Stimulated activated CD4-positive, alpha-beta T cell treated with anti-CD3 and anti-CD28 coated beads, Interleukin-15, amount 100 ng/mL, for 24 hours (primary cell): ENCODE measurements at places on chromosomes 4 and X.

DNA sequence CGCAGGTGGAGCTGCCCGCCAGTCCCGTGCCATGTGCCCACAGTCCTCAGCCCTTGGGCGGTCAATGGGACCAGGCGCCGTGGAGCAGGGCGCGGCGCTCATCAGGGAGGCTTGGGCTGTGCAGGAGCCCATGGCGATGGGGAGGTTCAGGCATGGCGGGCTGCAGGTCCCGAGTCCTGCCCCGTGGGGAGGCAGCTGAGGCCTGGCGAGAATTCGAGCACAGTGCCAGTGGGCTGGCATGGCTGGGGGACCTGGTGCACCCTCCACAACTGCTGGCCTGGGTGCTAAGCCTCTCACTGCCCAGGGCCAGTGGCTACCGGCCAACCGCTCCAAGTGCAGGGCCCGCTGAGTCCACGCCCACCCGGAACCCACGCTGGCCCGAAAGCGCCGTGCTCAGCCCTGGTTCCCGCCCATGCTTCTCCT lies 646.5 kb downstream of the GABRG1 start:
- DNase-seq = no peak

GRCh38 chrX:17442898-17443297 lies 67.9 kb downstream of the NHS start:
- DNase-seq = no peak

- no peak for DNase-seq
Observed at GRCh38 chr4:34236118-34236517, 2008.2 kb downstream of the ARAP2 start.

- DNase-seq = no peak
Observed at GRCh38 chr4:169664615-169665014, 44.2 kb downstream of the CLCN3 start.

GRCh38 chrX:101693476-101693875 lies 33.8 kb upstream of the ARMCX2 start:
- no peak for DNase-seq

DNA sequence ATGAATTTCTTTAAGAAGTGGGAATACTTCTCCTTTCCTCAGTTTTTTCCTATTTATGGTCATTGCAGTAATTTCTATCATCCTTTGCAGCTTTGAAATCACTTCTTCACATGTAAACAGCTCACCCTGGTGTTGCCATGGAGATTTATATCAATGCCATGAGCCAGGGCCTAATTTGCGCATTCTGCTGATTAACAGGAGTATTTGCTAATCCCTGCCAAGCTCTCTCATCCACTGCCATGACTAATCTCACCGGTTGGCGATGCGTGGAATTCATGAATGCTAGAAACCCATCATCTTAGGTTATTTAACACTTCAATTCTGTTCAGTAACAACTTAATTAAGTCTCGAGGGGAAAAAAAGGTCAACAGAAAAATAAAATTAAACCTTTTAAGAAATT lies 11.8 kb upstream of the FGF13 start:
- no peak for DNase-seq

- DNase-seq = no peak
Observed at GRCh38 chr4:79652232-79652631, 244.2 kb upstream of the GK2 start.
